Hematopoietic multipotent progenitor cell (in vitro differentiated cells): ENCODE measurements at places on chromosomes 7 and 10.

- DNase-seq = no peak
Observed at GRCh38 chr10:7457478-7458316, 46.9 kb upstream of the SFMBT2 start.

DNA sequence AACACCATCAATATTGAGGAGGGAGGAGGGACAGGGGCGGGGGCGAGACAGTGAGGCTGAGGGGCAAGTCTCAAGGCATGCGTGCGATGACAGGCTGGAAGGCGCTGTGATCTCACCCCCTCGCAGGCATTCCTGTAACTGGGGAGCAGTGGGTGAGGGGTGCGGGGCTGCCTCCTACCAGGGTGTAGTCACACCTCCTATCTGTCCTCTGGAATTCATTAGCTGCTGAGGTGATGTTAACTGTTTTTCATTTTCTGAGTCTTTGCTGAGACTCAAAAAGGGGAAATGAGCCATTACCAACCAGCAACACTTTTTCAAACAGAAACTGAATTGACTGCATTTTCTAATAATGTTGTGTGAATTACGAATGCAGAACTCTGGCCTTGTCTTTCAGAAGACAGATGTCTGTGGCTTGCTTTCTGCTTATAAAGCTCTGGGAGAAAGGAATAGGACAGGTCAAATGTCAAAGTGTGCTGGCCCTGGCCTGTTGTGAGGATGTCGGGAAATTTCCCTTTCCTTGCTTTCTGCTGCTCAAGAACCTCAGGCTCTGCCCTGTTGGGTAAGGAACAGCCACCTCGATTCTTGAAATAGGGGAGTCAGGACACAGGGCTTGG, 23.7 kb upstream of the CDH23 start:
- DNase-seq = no peak

DNA sequence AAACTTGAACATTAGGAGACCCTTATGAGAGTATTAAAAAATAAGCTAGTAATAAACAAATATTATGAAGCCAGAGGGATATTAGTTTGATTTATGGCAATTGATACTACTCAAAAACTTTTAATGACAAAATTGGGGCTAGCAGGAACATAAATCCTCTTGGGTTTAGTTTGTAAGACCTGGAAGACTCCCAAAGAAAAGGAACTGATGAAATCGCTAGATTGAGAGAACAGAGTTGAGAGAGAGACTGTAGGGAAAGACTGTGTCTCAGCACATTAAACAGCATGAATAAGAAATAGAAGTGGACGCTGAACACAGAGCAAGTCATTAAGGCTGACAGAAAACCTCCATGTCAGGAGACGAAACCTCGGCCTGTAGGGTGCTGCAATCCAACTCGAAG, 56.4 kb downstream of the ICA1 start:
- no peak for DNase-seq

- DNase-seq = no peak
Observed at GRCh38 chr10:43751646-43752045, 103.0 kb upstream of the ZNF32 start.
